WTC11 (cell line): ENCODE measurements at places on chromosomes 2 and 18. TPM values are rescaled to one million over a fixed set of nuclear protein-coding genes. Genes with fewer than 3 reads are reported as not detected.
A peak's percentile ranks its signal among the peaks of the same experiment; 100 is the strongest.

The CTAGE1 gene
- total RNA-seq = not detected in 3 replicates

The NCKAP5 gene
- total RNA-seq = 0.50 to 0.82 TPM (median 0.55 TPM) in 3 replicates

- H3K27ac ChIP-seq = no peak overlapping the region
- no peak for DNase-seq
- H3K4me1 ChIP-seq = no peaks in the 10 kb centered on the region
- H3K27me3 ChIP-seq = peaks cover 14% of the 10 kb centered on the region
- peaks cover 54% of the 10 kb centered on the region for H3K36me3 ChIP-seq
Measured at GRCh38 chr2:4533806-4534205, 830.4 kb downstream of the DCDC2C start.

DNA sequence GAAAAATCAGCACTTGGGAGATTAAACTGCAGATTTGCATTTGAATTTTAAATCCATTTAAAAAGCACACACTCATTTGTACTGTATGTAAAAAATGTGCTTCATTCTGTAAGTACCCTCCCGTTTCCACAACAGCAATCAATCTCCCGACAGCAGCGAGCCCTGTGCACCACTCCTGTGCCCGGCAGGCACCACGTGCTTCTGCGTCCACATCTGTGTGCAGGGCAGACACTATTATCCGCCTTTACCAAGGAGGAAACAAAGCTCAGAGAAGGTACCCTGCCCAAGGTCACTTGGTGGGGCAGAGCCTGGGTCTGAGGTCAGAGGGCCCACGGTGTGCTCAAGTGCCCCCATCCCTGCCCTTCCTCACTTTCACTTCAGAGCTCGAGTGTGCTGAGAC is 7.5 kb downstream of the HSBP1L1 start:
- H3K4me3 ChIP-seq = no peak overlapping the region
- no peaks in the 10 kb centered on the region for H3K4me1 ChIP-seq
- peak overlapping the region; percentile 57; the same call in 1 of the 2 replicates for H3K27ac ChIP-seq
- no peak for DNase-seq

DNA sequence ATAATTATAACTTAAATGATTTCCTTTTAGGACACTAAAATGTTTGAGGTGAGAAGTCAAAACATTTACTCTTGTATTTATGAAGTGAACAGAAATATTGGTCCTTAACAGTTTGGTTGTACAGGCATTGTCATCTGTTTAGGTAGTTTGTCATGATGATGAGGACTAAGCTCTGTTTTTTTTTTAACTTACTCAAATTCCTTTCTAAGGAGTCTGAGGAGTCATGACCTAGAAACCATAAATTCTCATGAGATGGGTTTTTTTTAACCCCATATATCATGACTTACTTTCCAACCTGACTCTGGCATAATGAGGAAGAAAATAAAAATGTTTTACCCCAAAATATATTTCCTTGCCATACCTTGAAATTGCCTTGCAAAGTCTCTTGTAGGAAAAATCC is 1176.2 kb downstream of the SUCLG1 start:
- no peak for DNase-seq
- H3K27ac ChIP-seq = peak overlapping the region; percentile 99
- no peaks in the 10 kb centered on the region for H3K27me3 ChIP-seq
